ENCODE measurements at places on chromosomes 5 and 9.

DNA sequence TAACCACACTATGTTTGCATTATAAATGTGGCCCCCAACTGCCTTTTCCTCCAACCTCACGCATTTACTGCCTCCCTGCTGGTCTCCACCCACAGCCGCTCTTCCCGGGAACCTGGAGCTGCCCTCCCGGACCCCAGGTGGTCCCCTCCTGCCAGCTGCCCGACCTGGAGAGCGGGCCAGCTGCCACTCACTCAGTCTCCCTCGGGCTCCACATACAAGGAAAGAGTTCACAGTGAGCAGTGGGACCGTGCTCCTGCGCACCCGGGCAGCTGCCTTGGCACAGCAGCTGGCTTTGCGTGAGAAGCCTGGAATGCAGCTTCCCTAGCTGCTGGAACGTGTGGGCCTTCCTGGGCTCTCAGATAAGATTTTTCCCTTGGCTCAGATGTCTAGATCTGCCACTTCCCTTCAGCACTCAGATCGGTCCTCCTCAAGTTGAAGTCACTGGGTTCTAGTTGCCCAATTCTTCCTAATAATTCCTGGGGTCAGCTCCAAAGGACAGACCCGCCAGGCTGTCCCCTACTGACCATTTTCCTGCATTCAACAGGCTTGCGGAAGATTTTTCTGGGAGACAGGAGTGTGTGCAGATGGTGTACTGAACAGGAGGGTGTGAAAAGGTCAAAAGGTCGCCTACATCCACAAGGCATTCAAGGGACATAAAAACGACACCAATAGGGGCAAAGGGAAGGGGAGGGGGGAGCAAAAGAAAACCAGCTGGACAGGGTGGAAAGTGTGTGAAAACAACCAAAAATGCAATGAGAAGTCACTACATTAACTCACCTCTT is 69.1 kb downstream of the MYO10 start:
- DNase-seq = no peak

DNA sequence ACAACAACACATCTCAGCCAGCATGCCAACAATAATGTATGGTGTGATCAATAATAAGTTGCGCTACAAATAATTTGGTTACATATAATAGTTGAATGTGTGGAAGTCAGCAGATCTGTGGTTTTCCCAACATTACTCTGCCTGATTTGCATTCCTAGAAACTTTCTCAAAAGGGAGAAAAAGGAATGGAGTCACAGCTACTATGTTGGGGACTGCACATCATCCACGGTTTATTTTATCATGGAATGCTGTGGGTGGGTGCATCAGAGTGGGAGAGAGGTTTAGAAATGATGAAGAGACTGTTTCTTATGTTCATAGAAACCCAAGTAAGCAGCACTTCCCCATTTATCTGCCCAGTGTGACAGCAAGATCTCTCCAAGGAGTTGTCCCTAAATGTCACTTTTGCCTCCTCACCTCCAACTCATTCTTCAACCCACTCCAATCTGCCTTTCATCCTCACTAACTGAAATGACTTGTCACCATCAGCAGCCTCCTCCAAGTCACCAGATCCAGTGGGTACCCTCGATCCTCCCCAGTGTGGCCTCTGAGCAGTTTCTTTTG is 2.8 kb upstream of the SPOCK1 start:
- DNase-seq = no peak

DNA sequence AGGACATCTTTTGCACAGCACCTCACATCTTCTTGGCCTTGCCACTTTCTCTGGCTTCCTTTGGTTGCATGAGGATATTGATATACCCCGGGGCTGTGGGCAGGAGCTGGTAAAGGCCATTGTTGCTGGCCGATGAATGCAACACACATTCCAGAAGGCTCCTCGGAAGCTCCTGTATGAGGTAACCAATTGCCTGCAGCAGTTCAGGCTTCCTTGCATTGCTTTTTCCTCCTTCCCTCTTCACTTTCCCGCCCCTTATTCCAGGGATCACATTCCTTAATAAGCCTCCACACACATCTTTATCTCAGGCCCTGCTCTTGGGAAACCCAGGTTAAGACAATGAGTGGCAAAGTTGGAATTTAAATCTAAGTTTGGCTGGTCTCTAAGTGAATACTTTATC is 505.4 kb upstream of the CLINT1 start:
- DNase-seq = no peak

DNA sequence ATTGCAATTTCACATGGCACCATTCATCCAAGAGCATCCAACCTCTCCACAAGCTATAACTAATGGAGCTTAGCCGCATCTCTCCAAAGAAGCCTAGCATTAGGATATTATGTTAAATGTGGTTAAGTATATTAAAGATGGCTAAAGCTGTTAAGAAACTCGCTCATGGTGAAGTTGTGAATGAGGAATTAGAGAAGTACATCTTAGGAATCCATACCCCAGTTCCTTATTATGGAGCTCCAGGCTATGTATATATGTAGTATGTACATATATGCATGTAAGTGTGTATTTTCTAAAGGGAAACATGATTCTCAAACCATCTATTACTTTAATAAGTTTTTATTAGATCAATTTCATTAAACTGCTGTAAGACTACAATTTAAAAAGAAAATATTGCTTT is 26.4 kb downstream of the LURAP1L start:
- no peak for DNase-seq

DNA sequence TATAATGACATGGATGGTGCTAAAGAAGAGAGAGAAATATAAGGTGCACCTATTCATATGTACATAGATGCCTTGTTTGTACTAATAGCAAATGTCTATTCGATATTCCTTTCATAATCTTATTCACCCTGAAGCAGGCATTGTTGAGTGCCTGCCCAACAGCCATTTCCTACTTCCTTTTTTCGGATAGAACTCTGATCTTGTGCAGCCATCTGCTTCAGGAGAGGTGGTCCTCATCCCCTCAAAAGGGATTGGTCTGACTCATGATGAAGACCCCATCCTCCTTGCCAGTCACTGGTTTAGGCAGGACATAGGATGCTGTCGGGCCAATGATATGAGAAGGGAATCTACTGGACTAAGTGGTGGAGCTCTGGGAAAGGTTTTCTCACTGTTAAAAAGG is 8.4 kb upstream of the RANBP3L start:
- no peak for DNase-seq

DNA sequence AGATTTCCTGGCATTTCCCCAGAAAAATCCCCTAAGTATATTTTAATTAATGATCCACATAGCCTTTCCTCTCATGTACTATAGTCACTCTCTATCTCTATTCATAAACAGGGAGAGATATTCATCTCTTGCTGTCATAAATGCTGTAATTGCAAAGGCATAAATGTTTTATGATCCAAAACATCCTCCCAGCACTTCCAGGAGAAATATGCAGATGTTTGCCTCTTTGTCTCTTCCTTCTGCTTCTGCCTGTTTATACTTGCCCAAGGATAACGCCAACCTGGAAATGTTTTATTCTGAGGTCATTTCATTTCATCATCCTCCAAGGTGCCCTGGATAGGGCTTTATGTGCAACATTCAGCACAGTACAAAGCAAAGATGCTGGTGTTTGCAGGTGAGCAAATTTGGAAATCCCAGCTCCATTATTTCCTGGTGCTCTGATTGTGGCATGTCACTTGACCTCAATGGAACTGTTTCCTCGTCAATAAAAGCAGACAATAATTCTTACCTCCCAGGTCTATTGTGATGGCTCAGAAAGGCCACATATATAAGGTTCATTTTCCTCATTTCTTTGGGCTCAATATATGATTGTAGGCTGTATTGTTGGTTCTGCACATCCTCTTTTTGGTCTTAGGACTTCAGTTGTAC is 6.9 kb downstream of the TNFSF15 start:
- no peak for DNase-seq

- DNase-seq = no peak
These were observed 3.8 kb upstream of the ZDHHC12 start for GRCh38 chr9:128727640-128728248.

GRCh38 chr9:93261281-93261680 is 77.3 kb downstream of the WNK2 start:
- DNase-seq = no peak

GRCh38 chr9:100408546-100409175 is 18.3 kb upstream of the MSANTD3 start:
- DNase-seq = no peak

GRCh38 chr5:172054611-172055153 is 48.2 kb upstream of the FBXW11 start:
- DNase-seq = no peak

DNA sequence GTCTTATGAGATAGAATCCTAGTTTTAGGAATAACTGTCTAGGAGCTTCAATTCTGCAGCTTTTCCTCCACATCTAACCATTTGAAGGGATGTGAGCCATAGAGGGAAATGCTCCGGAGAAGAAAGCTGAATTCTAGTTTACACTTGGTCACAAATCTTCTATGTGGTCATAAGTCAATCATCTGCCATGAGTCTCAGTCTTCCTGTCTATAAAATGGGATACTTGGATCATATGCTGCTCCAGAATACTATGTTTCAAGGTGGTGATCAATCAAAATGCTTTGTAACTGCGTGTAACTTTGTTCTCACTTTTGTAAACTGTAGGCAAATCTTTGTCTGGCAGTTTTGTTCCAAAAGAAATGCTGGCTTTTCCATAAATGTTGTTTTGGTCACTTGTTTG is 152.0 kb upstream of the SV2C start:
- no peak for DNase-seq

DNA sequence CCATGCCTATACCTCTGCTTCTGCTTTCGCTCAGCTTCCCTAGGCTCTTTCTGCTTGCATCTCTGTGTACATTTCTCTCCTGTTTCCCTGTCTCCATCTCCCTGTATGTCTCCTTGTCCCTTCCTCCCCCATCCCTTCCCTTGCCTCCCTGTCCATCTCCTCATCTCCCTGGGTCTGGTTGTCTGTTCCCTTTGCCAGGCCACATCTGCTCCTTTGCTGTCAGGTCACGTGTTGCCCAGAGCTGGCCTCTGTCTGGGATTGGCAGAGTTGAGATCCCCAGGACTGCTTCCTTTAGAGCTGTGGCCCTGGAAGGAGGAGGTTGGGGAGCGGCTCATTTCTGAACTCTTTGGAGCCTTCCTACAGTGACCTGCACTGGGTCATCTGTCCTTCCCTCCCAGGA is 31.8 kb upstream of the PTGS1 start:
- DNase-seq = no peak

GRCh38 chr5:96008987-96009647 is 47.5 kb upstream of the ELL2 start:
- no peak for DNase-seq

DNA sequence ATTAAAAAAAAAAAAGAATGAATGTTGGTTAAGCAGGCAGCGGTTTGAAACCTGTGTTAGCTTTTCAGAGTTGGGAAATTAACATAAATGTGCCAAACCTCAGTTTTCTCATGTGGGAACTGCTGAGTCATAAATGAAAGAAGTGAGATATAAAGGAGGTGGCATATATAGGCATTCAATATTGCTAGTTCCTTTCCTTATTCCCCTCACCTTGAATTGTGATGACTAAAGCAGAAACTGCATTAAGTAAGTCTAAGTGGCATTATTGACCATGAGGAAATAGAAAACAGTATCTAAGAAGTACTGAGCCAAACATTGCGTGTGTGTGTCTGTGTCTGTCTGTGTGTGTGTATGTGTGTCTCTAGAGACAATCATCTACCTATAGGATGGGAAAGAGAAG is 691.2 kb downstream of the TLR4 start:
- no peak for DNase-seq

DNA sequence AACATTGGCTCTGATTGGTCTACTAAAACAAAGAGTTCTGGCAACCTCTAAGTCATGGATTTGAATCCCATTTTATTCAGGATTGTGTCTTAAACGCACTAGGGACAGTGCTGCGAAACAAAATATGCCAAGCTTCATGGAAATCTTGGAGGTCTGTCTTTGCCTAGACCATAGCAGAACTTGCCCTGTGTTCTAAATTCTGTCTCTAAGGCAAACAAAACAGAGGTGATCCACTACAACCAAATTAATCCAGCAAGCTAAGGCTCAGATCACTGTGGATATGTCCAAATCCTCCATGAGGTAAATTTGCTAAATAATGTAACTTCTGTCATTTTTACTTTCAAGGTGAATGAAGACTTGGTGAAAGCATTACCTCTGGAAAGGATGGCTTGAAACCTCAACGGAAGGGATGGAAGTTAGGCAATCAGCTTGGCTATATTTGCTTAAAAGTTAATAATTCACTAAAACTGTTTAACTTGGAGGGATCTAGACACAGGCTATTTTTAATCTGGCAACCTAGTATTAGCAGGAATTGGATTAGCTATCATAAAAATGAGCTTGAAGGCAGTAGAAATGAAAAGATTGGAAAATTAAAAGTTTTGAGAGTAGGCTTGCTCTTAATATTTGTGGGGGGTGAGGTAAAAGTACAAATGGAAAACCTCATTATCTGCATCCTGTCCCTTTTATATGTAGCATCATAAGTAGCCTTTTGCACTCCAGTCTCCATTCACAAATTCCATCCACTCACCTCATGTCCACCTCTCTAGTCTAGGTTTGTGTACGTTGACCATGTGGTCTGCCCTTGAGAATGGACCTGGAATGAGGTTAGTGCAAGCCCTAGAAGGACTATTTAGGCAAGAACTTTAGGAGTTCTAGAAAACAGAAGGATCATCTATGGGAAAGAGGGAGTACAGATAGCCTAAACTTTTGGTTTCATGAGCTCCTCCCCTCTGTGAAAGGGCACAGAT is 176.2 kb downstream of the SMC2 start:
- DNase-seq = no peak

DNA sequence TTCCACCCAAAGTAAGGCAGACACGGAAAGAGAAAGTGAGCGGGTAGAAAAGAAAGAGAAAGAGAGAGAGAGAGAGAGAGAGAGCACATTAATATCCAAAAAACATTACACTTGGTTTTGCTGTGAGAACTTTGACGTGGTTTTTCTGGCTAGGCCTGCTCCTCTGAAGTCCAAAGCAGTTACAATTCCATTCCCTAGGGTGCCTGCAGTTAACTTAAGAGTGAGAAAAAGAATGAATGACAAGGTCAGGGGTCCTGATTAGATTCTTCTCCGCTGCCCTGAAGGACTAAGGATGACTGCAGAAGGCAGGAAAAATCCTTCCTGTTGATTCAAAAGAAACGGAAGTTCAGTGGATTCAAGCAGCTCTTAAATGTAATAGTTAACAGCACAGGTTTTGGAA is 589.8 kb downstream of the PRELID2 start:
- no peak for DNase-seq

- no peak for DNase-seq
These were observed 2.0 kb downstream of the S100Z start for GRCh38 chr5:76851728-76852369.

DNA sequence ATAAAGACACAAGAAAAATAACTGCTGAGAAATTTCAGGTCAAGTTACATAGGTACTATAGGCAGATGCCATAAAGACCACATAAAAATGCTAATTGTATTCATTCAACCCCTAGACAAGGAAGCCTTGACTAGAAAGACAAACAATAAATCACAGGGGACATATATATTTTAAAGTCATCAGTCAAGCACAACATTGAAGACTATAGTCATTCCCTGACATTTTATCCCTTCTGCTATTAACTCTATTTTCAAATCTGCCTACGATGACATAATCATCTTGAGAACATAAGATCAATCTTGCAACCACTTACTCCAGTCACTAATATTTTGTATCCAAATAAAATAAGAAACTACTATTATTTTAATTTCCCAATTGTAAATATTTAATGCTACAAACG is 38.3 kb downstream of the FAM13B start:
- no peak for DNase-seq

- no peak for DNase-seq
These were observed 144.7 kb upstream of the IL12B start for GRCh38 chr5:159475026-159475425.

Data from activated effector memory CD4-positive, alpha-beta T cell treated with anti-CD3 and anti-CD28 coated beads, Interleukin-2, amount 50 U/mL, for 16 hours (primary cell).